ENCODE measurements at places on chromosomes 2 and 18.

- peak; percentile 55 for DNase-seq
These were observed 36.1 kb upstream of the GPD2 start for GRCh38 chr2:156399950-156400705.

DNA sequence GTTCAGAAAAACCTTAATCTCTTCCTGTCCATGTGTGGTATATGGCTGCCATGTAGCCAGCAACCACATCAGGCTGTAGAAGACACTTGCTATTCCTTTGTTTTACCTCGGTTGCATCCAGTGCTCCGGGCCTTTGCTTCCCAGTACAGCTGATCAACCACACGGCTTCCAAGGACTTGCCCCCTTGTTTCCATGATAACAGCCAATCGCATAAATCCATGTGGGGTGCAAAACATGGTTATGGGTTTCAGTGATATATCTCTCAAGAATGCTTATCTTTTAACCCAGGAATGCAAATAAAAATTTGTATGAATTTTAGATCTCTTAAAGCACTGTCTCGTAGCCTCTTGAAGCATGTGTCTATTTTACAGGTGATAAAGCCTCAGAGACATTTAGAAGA is 118.3 kb downstream of the MGAT5 start:
- DNase-seq, result no peak

DNA sequence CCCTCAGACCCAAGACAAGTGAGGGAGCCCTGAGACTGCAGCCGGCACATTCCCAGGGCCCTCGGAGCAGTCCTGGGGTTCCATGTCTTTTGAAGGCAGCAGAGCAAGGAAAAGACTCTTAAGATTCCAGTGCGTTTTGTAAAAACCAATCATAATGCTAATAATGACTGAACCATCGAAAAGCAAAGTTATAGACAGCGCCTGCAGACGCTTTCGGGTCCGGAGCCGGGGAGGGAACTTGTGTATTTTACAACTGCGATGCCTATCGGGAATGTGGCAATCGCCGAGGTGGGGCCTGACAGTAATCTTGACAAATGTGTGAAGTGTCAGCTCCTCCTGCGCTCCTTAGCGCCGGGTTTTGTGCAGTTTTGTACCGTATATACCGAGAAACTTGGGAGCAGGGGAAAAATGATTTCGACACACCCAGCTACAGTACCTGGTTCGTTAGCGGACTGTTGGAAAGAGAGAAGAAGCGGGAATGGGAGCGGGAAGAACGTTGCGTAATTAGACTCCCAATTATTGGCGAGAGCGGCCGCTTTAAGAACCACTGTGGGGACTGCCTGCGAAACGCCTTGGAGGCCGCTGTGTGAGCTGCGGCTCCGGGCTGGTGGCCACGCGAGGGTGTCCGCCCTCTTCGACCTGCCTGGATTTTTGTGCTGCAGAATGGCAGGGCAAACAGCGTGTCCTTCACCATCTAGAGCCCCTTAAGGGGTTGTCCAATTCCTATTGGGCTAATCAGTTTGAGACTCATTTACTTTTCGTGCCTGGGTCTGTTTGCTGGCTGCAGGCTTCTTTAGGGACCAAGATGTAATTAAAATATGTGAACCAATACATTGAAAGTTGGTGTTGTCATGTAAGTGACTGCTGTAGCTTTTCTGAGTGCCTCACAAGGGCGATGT is 2.4 kb downstream of the EPAS1 start:
- peak; percentile 45 for DNase-seq

DNA sequence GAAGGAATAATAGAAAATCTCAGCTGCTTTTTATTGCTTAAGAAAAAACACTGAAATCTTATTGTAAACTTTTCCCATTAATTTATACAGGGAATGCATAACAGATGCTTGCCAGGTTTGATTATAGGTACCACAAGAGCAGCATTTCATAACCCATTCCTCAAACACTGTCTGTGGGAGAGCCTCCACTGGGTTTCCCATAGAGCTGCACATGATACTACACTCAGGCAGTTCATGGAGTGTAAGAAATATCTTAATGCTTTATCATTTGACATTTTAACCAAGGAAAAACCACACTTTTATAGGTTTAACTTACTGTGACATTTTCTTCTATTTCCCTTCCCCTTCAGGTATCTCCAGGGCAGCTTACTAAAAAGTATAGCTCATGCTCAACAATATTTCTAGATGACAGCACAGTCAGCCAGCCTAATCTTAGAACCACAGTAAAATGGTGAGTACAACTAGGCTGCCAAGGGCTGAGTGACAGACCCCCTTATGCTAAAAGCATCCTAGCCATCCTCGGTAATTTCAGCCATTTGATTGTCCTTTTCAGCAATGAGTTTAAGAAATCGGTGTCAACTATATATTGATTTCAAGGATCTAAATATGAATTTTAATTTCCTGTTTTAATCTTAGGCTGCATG is 22.3 kb downstream of the CCNYL1 start:
- no peak for DNase-seq

GRCh38 chr2:75560768-75561565 is at the start of gene EVA1A:
Gene EVA1A (minus strand): TSS chr2:75560939. CDS start chr2:75518140, 42,799 bp downstream.
- DNase-seq, result peak; percentile 54

GRCh38 chr2:1728821-1729220 is 15.5 kb downstream of the PXDN start:
- peak; percentile 79 for DNase-seq

DNA sequence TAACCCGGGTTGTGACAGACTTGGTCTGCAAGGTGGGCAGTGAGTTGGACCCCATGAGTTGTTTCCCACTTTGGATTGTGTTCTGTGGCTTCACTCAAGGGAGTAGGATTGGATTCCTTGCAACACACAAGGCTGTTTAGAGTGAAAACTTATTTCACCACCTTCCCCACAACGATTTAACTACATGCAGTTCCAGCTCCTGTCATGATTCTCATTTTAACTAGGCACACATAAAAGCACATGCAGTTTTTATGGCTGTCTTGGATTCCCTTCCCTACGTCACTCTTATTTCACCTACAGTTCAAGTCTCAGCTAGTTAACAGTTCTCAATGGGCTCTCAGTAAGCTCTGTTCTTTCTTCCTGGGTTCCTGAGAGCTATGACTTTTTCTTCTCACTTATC is 15.9 kb downstream of the EFEMP1 start:
- DNase-seq, result no peak

DNA sequence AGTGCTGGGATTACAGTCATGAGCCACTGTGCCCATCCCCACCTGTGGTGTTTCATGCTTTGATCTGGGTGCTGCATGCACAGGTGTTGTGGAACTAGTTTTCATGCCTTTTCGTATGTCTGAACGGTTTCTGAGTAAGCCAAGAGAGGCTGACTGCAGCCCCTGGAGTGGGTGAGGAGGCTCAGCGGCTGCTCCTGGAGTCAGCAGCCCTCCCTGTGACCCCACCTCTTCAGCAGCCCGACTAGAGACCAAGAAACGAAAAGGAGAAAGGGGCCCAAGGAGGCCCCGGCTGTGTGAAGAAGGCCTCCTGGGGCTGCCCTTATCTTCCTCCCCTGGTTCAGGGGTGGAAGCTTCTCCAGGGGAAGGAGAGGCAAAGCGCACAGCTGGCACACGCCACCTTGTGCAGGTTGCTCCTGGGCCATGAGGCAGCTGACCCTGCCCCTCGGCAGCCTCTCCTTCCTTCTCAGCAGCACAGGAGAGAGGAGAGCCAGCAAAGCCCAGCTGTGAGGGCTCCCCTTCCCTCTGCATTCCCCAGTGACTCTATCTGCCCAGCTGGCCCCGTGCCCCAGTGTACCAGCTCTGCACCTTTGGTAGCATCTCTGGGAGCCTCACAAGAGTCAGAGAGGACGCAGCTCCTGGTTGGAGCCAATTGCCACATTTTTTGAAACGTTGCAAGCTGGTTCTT is 182.5 kb upstream of the HS6ST1 start:
- DNase-seq, result no peak

DNA sequence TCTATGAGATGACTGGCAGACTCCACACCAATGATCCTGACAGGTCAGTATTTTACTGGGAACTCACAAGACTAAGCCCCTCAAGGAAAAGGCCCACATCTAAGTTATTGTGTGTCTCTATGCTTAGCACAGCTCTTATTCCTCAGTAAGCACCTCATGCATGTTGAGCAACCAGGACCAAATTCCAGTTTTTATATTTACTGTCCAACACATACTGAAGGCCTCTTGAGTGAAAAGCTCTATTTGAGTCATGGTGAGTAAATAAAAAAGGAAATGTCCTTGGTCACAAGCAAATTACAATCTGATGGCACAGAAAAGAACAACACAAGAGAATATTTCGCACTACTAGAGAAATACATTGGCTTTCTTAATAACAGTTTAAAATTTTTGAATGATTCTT is 87.9 kb upstream of the ETAA1 start:
- DNase-seq, result no peak

GRCh38 chr2:24021122-24021998 is 11.5 kb downstream of the MFSD2B start:
- DNase-seq, result peak; percentile 44

GRCh38 chr2:164242409-164242808 is 378.9 kb downstream of the GRB14 start:
- no peak for DNase-seq

DNA sequence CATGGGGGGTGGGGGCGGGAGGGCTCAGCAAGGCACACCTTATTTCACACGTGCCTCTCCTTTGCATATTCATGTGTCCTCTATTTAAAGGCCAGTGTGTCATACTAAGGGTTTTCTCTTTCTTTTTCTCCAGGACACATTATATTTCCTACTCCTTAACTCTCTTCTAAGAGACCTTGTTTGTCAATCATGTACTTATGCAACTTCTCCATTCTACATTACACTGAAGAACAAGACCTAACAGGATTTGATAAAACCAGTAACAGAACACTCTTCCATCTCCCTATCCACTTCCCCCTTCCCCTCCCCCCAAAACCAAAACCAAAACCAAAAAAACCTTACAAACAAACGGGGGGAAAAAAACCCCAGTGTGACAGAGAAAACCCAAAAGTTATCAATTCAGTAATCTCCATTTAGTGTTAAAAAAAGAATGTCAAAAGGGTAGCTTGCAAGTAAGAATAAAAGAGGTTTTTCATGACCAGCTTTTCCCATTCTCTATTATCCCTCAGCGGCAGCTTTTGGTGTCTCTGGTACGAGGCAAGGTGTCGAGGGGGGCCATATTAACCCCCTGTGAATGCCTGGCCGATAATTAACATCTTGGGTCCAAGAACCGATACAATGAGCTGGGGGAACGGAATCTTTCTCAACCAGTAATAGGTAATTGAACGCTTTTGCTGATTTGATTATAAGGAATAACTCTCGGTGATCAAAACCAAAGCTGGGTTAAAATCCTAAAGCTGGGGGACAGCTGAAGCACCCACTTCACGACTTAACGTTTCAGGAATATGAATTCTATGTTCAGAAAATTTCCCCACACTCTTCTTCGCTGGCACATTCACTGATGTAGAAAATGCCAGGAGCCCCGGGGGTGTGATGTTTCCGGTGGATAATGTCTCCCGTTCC is 191.0 kb upstream of the TCF4 start:
- no peak for DNase-seq

DNA sequence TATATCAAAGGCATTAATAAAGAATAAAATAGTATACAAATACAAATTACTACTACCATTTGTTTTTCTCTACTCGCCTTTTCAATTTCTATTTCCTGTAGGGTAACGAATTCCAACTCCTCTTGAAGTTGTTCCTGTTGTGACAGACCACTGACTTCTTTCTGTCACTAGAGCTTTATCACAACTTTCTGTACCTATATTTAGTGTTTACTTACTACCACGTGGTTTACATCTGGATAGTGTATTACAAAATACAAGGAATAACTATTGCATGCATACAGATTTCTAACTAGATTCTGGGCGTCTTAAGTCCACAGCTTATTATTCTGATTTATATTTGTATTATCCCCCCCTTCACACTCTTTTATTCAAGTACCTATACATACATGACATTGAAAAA is 22.3 kb downstream of the NBAS start:
- DNase-seq, result no peak

- DNase-seq, result no peak
These were observed 331.3 kb downstream of the THSD7B start for GRCh38 chr2:137096693-137097092.

DNA sequence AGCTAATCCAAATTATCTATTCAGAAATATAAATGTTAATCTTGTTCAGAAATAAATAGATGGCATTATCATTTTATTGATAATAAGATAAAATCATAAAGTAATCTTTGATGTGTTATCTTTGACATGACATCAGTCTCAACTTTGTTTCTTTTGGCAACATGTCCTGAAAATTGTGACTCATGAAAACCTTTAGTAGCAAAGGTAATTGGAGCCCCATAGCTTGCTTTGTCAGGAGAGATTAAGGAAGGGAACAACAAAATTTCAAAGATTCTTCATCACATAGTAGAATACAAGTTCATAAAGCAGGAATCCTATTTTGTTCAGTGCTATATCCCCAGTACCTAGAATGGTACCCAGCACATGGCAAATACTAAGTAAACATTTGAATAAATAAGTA is 165.4 kb downstream of the KCNE4 start:
- no peak for DNase-seq

DNA sequence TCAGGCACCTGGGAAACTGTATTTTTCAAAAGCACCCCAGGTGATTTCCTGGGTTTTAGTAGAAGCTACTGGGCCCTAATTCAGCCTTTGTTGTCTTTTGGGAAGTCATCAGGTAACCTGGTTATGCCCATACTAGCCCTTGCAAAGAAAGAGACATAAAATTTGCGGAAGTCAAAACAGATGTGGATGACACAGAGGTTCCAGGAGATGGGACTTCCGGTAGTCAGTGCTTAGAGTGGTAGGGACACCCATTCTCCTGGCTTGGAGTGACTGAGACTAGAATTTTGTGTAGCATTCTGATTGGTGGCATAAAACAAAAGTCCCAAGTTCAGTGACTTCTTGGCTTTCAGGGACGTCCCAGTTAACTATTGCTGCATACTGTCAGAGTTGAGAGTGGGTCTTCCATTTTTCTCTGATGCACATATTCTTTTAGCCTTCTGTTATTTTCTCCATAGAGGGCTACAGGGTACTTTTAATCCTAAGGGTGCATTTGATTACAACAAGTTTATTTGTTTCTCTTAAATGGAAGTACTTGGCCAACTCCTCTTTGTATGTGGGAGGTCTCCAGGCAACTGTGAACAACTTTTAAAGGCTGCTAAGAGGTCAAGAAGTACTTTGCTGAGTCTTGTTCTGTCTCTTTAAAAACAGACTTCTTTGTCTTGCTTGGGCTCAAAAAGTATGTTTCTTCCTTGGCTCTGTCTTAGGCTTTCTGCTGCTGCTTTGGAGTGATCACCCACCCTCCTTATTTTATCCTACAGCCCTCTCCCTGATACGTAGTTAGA is 8.8 kb downstream of the NAB1 start:
- DNase-seq, result no peak

All from glutamatergic neuron (in vitro differentiated cells).